Left forelimb (tissue), 1 donor: ENCODE measurements at places on chromosomes 2 and 18.

GRCh38 chr2:37143974-37144373, 12.8 kb downstream of the EIF2AK2 start:
- DNase-seq: no peak

DNA sequence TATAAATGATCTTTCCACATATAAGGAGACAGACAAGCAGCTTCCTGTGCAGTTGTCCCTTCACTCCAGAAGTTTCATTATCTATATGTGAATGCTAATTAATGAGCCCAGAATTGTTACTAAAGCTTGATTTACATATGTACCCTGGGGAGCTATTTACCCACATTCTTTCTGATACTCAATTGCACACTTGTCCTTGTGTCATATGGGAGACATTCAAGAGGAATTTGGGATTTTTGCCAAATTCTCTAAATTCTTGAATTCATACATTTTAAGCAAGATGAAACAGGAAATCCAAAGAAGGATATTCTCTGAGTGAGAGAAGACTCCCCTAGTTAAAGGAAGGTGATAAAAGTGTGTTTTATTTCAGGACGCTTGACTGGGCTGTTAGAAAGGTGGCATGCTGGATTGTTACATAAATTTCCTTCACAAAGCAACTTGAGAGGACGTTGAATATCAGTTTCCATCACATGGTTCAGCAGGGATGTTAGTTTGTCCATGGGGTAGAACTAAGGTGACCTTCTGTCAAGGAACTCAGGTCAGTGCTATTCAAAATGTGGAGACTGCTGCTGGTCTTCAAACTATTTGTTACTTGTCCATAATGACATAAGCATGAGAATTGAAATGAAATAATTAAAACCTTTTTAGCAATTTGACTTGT, 368.2 kb downstream of the IRS1 start:
- DNase-seq: no peak

DNA sequence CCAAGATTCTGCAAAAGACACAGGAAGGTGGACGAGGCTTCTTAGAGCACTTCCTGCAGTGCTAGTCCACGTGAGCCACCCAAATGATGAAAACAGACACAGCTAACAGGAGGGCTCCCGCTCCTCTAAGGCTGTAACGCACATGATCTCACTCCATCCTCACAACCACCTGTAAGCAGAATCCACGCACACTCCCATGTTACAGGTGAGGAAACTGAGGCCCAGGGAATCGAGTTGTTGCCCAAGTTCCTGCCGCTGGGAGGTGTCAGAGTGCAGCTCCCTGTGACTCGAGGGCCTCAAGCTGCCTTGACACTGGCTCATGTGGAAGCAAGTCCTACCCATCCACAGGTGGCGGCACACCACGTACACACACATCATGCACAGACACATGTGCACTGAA, 4.4 kb downstream of the DNMT3A start:
- no peak for DNase-seq

- no peak for DNase-seq
Observed at GRCh38 chr18:1846640-1847039, 724.7 kb downstream of the METTL4 start.

DNA sequence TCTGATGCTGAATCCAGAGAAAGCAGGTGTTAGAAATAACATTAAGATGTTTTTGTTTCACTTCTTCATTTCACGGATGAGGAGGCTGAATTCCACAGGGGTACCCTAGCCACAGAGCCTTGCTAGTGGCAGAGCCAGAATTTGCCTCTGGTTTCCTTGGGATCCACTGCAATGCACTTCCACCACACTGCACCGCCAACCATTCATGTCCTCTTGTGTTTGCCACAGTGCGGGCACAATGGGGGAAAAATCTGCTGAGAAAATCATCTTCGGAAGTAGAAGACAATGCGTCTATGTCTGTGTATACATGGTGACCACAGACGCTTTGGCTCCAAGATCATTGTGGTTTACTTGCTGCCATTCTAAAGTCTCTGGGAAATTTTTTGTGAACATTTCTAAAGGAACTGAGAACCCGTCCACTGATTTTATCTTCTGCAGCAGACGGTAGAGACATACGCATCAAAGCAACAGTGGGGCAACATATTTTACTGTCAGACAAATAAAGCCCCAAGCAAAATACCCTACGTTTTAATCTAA, 14.9 kb downstream of the ICOS start:
- no peak for DNase-seq

GRCh38 chr18:44781886-44782285, 101.2 kb downstream of the SETBP1 start:
- DNase-seq: no peak

- peak; percentile 26 for DNase-seq
Observed at GRCh38 chr2:235856151-235856854, 311.9 kb downstream of the GBX2 start.

GRCh38 chr2:239291475-239292350, 109.1 kb downstream of the HDAC4 start:
- DNase-seq: no peak

DNA sequence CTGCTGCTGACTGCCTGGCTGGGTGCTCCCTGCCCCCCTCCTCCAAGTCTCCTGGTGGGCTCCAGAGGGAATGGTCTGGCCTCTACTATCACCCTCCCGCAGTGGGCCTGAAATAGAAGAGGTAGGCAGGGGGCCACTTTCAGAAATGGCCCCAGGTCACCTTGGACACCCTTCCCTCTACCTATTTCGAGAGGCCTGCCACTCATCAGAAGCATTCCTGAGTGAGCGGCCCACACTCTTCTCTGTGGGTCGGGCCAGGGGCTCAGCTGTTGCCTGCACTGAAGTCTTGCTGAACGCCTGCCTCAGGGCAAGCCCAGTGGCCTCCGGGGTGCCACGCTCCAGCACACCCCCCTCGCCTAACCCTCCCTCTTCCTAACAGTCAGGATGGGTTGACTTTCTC, 124.9 kb downstream of the TNS1 start:
- DNase-seq: no peak

DNA sequence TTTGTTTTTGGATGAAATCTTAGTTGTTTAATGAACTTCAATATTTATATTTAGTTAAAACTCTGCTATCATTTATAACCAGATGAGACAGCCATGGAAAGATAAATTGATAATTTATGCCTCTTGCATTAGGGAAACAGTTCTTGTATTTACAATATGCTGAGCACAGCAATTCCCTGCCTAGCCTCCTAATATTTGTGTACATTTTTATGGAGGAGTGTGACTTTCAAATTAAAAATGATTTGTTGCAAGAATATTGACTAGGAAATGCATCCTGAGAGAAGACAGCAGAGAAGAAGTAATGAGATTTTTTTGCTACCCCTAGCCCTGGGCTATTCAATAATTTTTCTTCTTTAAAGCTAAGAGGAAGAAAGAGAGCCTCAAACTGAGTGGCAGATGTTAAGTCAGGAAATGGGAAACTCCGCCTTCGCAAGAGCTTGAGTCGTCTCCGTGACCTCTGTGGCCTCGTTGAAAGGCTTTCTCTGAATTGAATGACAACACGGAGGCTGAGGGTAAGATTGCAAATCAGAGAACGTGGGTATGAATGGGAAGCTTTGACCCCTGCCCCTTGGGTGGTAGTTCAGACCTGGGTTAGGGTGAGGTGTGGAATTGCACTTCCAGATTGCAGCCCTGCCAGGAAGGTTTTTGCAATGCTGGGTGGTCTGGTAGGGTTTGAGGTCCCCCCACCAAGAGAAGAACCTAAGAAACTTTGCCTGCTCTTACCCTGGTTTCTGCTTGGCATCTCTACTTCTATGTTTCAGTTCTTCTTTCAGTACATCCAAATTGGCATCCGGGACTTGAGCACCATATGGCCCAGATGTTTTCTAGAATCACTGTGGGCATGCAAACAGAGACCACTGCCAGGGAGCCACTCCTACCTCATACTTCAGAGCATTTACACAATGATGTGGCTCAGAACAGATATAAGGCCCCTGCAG, 210.3 kb upstream of the RBMS1 start:
- no peak for DNase-seq

- peak; percentile 74 for DNase-seq
Observed at GRCh38 chr2:165408186-165408585, 61.3 kb upstream of the CSRNP3 start.

- DNase-seq: no peak
Observed at GRCh38 chr2:159157361-159158209, 128.9 kb downstream of the WDSUB1 start.
